ENCODE measurements at places on chromosomes 12 and 14. TPM values are rescaled to one million over a fixed set of nuclear protein-coding genes. Genes with fewer than 3 reads are reported as not detected.

CD163L1 gene
- 7.4 TPM for total RNA-seq

CFAP73 gene
- total RNA-seq = not detected

TSPAN19 gene
- total RNA-seq = not detected

CPNE6 gene
- not detected for total RNA-seq

RNU4-1 gene
- 1,681 TPM for total RNA-seq

CARMIL3 gene
- not detected for total RNA-seq

CSRP2 gene
- total RNA-seq = 27.5 TPM

ADAM21 gene
- 0.66 TPM for total RNA-seq

KRT79 gene
- total RNA-seq = not detected

INSM2 gene
- not detected for total RNA-seq

NTF3 gene
- 9.0 TPM for total RNA-seq

SLC4A8 gene
- total RNA-seq = 12.7 TPM

TMEM179 gene
- not detected for total RNA-seq

GRCh38 chr12:55705782-55706402 lies 1.8 kb downstream of the ITGA7 start:
- DNase-seq = no peak
- H3K27me3 ChIP-seq = peaks cover 19% of the 10 kb centered on the region
- no peaks in the 10 kb centered on the region for H3K36me3 ChIP-seq
- H3K4me1 ChIP-seq = peaks cover 35% of the 10 kb centered on the region
- H3K4me3 ChIP-seq = no peak overlapping the region
- H3K27ac ChIP-seq = no peak overlapping the region

DNA sequence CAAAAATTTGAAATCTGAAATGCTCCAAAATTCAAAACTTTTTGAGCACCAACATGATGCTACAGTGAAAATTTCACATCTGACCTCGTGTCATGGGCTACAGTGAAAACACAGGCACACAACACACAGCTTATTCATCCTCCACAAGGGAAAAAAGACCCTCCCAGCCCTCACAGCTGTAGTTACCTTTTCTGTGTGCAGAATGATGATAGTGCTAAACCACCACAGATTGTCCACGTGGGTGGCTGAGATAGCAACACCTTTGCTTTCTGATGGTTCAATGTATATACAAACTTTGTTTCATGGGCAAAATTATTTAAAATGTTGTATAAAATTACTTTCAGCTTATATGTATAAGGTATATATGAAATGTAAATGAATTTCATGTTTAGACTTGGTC lies 46.8 kb downstream of the FRS2 start:
- H3K4me1 ChIP-seq = peaks cover 68% of the 10 kb centered on the region
- peaks cover 14% of the 10 kb centered on the region for H3K36me3 ChIP-seq
- peaks cover 3% of the 10 kb centered on the region for H3K27me3 ChIP-seq

GRCh38 chr12:89783359-89784060 lies 74.9 kb upstream of the ATP2B1 start:
- peak overlapping the region; percentile 58 for H3K27ac ChIP-seq
- H3K4me3 ChIP-seq = no peak overlapping the region
- H3K27me3 ChIP-seq = no peaks in the 10 kb centered on the region

DNA sequence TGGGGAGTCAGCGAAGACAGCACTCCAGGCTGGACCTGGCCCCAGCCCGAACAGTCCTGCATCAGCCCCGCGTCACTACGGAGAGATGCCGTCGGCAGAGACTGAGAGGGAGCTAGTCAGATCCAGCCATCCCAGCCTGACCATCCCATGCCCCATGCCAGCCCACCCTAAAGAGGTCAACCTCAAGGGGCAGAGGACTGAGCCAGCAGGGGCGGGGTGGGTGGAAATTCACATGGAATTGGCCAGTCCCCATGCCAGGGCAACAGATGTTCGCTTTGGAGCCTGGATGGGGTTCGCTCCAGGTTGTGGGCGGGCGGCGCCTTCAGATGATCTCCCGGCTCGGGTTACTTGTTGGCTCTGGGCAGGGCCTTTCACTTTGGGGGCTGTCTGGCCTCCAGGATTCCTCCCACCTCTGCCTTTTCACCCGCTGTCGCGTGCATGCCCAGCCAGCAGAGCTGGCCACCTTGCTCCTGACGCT lies 154.3 kb downstream of the TSPAN9 start:
- H3K27me3 ChIP-seq = peaks cover 2% of the 10 kb centered on the region
- peaks cover 3% of the 10 kb centered on the region for H3K4me1 ChIP-seq
- peaks cover 13% of the 10 kb centered on the region for H3K36me3 ChIP-seq

- H3K27me3 ChIP-seq = no peaks in the 10 kb centered on the region
- peaks cover 5% of the 10 kb centered on the region for H3K36me3 ChIP-seq
- no peaks in the 10 kb centered on the region for H3K4me1 ChIP-seq
- H3K4me3 ChIP-seq = no peak overlapping the region
- no peak overlapping the region for H3K27ac ChIP-seq
These were observed 1063.1 kb downstream of the BCL11B start for GRCh38 chr14:98208943-98209342.

DNA sequence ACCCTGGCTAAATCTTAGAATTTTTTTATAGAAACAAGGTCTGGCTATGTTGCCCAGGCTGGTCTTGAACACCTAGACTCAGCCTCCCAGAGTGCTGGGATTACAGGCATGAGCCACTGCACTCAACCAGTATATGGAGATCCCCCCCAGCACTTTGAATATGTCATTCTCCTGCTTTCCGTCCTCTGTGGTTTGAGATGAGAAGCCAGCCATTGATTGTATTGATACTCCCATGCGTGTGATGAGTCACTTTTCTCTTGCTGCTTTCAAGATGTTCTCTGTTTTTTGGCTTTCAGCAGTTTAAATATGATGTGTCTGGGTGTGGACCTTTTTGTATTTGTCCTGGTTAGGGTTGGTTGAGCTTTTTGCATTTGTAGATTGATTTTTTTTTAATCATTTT lies 75.2 kb upstream of the DNM1L start:
- no peak overlapping the region for H3K4me3 ChIP-seq
- DNase-seq = peak; percentile 4
- no peaks in the 10 kb centered on the region for H3K27me3 ChIP-seq
- H3K36me3 ChIP-seq = no peaks in the 10 kb centered on the region
- no peak overlapping the region for H3K27ac ChIP-seq

GRCh38 chr14:51547260-51547659 lies 104.5 kb upstream of the FRMD6 start:
- DNase-seq = peak; percentile 98
- H3K4me3 ChIP-seq = peak overlapping the region; percentile 74
- H3K4me1 ChIP-seq = peaks cover 79% of the 10 kb centered on the region
- H3K27me3 ChIP-seq = no peaks in the 10 kb centered on the region
- peaks cover 19% of the 10 kb centered on the region for H3K36me3 ChIP-seq
- H3K27ac ChIP-seq = peak overlapping the region; percentile 91

DNA sequence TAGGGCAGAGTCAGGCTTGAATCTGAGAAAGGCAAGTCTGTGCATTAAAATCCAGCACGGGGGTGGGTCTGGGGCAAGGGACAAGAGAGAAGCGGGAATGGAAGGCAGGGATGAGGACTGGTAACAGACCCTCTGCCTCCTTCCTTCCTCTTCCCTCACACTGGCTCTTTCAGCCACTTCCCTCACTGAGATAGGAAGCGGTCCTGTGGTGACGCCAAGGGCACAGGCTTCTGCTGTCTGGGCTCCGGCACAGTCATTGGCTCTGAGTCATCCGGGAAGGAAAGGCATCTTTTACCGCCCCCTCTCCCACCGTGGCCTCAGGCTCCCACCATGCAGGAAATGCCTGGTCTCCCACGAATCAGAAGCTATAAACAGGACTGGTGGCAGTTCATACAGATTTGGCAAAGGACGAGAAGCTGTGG lies 70.2 kb downstream of the ETV6 start:
- peak; percentile 95 for DNase-seq
- H3K4me3 ChIP-seq = peak overlapping the region; percentile 77
- peak overlapping the region; percentile 96 for H3K27ac ChIP-seq
- peaks cover 15% of the 10 kb centered on the region for H3K36me3 ChIP-seq
- H3K27me3 ChIP-seq = no peaks in the 10 kb centered on the region

DNA sequence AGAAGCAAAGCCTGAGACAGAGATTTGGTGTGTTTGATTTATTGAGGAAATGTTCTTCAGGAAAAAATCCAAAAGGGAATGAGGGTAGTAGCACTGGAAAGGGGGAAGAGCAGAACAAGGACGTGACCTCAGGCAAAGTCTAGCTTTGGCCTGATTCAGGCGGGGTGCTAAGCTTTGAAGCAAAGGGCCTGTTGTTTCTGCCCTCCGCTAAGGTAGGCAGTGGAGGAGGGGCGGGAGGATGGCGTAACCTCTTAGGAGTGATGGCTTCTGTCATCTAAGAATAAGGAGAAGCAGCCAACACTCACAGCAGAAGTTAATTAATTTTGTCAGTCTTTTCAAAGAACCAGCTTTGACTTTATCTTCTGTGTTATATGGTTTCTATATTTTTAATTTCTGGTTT lies 20.4 kb downstream of the ABHD12B start:
- DNase-seq = no peak
- no peaks in the 10 kb centered on the region for H3K36me3 ChIP-seq
- no peak overlapping the region for H3K4me3 ChIP-seq
- peaks cover 8% of the 10 kb centered on the region for H3K4me1 ChIP-seq

DNA sequence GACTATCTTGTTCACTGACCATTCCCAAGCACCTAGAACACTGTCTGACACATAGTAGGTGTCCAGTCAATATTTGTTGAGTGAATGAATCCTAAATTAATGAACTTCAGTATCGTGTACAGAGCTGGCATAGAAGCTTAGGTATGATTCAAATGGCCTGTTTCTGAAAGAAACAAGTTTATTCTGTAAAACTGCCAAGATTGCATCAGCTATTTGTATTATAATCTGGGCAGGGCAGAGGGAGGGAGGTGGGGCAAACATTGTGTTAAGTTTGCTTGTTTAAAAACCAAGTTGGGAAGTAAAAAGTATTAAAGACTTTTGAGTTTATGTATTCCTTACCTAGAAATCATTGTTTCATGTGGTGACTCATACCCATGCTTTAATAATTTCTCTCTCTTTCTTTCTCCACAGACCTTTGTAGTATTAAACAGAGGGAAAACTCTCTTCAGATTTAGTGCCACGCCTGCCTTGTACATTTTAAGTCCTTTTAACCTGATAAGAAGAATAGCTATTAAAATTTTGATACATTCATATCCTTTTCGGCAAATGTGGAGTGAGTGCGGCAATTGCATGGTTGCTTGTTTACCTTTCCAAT lies 92.8 kb downstream of the SCN8A start:
- H3K36me3 ChIP-seq = peaks cover 9% of the 10 kb centered on the region
- peak overlapping the region; percentile 10 for H3K4me3 ChIP-seq
- peak overlapping the region; percentile 62 for H3K27ac ChIP-seq

GRCh38 chr14:101334656-101335055 lies 226.6 kb upstream of the DIO3 start:
- no peaks in the 10 kb centered on the region for H3K36me3 ChIP-seq
- no peak overlapping the region for H3K4me3 ChIP-seq
- peaks cover 17% of the 10 kb centered on the region for H3K27me3 ChIP-seq

DNA sequence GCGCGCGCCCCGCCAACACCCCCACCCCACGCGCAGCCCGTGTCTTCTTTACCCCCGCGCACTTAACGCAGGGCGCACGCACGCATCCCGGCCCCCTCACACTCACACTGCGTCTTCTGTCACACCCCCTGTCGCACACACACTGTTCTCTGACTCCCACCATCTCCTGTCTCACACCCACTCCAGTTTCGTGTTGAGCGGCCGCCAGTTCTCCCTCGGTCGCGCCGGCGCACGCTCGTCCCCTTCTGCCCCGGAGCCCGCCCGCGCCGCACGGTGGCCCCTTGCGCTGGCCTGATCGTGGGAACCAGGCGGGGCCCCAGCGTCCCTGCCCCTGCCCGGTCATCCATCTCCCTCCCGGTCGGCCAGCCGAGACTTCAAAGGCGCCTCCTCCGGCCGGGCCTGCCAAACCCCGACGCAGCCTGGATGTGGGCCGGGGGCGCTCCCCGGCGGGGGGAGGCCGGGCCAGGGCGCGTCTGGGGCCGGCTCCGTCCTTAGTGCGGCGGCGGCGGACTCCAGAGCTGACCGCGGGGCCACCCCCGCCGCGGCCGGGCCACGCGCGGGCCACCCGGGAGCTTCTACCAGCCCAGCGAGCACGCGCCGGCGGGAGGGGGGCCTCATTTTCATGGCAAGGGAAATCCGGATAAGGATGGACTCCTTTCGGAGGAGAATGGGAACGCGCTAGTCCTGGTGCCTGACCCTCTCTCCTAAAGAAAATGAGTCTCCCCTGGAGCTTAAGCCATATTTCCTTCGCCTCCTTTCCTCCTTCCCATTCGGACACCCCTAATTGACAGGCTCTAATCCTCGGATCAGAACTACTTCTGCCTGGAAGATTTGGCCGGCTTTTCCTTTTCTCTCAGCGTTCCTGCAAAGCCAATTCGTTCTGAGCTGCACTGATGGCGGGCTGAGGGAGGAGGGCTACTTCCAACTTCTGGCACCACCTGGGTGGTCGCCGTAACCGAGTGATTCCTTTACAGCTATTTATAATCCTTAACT lies 82.0 kb upstream of the HMGA2 start:
- peak; percentile 32 for DNase-seq
- H3K4me3 ChIP-seq = peak overlapping the region; percentile 93
- H3K4me1 ChIP-seq = peaks cover 33% of the 10 kb centered on the region
- peak overlapping the region; percentile 96 for H3K27ac ChIP-seq
- no peaks in the 10 kb centered on the region for H3K36me3 ChIP-seq

DNA sequence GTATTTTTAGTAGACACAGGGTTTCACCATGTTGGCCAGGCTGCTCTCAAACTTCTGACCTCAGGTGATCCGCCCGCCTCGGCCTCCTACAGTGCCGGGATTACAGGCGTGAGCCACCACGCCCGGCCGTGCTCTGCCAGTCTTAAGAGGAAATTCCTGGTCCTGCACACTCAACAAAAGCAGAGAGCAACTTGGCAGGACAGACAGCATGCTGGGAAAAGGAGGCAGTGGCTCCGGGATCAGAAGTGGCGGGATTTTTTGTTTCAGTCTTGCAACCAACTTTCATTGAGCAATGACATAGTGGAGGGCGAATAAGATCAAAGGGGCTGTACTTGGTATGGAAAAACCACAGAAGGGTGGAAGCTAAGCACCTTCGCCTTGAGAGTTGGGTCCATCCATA lies 2.1 kb downstream of the CKAP4 start:
- peaks cover 47% of the 10 kb centered on the region for H3K4me1 ChIP-seq
- H3K27me3 ChIP-seq = peaks cover 1% of the 10 kb centered on the region
- peak; percentile 74 for DNase-seq

DNA sequence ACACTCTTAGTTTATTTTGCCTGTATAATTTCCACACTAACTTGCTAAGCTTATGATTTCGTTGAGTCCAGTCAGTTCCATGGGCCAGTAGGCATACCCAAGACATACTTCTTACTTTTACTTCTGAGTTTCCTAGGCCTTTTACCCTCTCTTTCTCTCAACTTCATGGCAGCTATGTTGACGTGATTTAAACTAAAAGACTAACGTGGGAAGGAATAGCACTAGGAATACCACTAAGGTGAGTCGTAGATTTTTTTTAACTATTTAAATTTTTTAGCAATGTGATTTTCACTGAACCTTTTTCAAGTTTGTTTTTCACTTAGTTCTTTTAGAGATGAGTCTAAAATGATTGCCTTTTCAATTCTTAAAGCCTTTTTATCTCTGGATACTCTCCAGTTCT lies 793.5 kb upstream of the NOVA1 start:
- H3K27ac ChIP-seq = no peak overlapping the region
- H3K4me3 ChIP-seq = no peak overlapping the region
- peaks cover 4% of the 10 kb centered on the region for H3K36me3 ChIP-seq
